ENCODE measurements at places on chromosomes 2 and 18.
A peak's percentile ranks its signal among the peaks of the same experiment; 100 is the strongest.

GRCh38 chr2:120685066-120685973 is 50.3 kb upstream of the GLI2 start:
- no peak for DNase-seq

GRCh38 chr2:29632018-29632417 is 289.4 kb downstream of the ALK start:
- DNase-seq = no peak

DNA sequence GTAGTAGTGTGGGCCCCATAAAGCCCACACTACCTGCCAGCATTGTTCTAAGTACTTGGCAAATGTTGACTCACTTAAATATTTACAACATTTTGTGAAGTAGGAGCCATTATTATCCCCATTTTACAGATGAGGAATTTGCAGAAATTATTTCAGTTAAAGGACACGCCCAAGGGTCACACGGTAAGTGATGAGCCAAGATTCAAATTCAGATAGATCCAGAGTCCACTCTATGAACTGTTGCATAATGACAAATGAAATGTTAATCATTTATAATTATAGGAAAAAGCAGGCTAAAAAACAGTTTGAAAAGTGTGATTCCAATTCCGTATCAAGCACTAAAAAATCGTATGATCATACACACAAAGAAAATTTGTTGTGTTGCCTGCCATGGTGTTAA is 108.4 kb downstream of the MDH1 start:
- DNase-seq = no peak

GRCh38 chr18:73235491-73235890 is 367.7 kb upstream of the NETO1 start:
- no peak for DNase-seq

GRCh38 chr2:223947711-223948205 is 2.6 kb upstream of the WDFY1 start:
- no peak for DNase-seq

DNA sequence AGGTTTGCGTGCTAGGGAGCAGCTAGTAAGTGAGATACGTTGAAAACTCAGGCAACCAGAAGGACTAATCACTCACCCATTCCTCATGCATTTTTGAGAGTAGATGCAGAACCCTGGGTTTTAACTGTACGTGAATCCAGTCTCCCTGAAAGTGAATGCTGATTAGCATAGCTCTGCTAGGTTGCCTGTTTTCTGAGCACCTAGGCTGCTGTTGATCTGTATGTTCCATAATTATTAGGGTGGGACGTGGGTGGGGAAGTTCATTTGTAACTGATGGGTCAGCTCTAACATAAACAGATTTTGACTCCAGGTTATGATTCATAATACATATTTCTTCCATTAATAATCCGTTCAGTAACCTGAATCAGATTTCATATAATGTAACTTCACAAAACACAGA is 379.0 kb upstream of the FANCL start:
- no peak for DNase-seq

- no peak for DNase-seq
Measured at GRCh38 chr2:108316033-108316432, 27.3 kb downstream of the SULT1C2 start.

DNA sequence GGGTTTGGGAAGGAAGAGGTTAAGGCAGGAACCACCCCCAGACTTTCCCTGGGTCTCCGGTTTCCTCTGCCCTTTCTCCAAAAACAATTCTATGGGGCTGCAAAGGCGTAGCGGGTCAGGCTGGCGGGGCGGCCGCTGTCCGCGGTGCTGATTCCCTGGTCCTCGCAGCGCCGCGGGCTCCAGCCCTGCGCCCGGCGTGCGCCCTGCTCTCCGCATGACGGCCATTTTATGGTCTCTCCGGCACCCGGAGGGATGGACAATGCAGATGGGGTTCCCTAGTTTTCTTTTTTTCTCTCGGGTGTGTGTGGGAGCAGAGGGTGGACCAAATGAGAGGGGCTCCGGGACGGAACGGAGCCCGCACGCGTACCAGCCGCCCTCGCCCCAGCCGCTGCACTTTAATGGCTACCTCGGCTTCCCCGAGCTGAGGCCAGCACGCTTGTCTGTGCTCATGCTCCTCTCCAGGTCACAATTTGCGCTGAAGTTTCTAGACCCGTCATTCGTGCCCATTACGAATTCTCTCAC is 1.6 kb downstream of the ST8SIA3 start:
- no peak for DNase-seq

- no peak for DNase-seq
Measured at GRCh38 chr18:23259701-23260681, 124.7 kb downstream of the CABLES1 start.

- no peak for DNase-seq
Measured at GRCh38 chr2:197247083-197247482, 63.5 kb downstream of the ANKRD44 start.

DNA sequence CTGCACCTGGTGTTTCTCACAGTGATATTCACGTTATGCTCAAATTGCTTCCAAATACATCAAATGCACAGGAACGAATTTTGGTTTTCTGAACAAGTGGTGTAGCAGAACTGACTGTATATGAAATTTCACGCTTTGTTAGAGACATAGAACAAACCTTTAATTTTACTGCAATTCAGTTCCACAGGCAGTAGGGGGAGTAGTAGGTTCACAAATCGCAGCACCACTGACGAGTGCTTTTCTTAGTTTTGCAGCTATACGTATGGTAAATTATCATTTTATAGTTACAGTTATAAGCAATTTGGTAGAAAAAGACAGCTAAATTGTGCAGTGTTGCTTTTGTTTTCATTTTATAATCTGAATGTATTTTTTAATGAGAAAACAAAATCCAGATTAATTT is 113.3 kb downstream of the KIAA1328 start:
- DNase-seq = no peak

- no peak for DNase-seq
Measured at GRCh38 chr2:9664365-9664764, 33.6 kb upstream of the YWHAQ start.

DNA sequence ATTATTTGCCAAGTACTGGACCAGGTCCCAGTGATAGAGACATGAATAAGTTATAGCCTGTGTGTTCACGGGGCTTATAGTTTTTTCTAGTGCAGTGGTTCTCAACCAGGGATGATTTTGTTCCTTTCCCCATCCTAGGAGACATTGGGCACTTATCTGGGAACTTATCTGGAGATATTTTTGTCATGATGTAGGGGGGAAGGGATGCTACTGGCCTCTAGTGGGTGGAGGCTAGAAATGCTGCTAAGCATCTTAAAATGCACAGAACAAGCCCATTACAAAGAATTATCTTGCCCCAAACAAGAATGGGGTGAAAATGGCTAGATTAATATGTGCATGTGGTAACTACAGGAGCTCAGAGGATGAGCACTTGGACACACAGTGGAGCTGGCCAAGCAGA is 75.2 kb downstream of the KLHL29 start:
- DNase-seq = no peak

- no peak for DNase-seq
Measured at GRCh38 chr2:223282221-223282620, 230.2 kb downstream of the KCNE4 start.

DNA sequence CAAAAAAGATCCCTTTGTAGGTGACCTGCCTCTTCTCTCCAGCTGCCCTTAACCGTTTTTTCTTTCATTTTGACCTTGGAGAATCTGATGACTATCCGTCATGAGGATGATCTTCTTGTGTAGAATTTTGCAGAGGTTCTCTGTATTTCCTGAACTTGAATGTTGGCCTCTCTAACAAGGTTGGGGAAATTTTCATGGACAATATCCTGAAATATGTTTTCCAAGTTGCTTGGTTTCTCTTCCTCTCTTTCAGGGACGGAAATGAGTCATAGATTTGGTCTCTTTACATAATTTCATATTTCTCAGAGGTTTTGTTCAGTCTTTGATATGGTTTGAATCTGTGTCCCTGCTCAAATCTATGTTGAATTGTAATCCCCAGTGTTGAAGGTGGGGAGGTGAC is 34.0 kb downstream of the ZC3H8 start:
- no peak for DNase-seq

GRCh38 chr2:3204031-3204821 is 173.4 kb downstream of the EIPR1 start:
- no peak for DNase-seq

DNA sequence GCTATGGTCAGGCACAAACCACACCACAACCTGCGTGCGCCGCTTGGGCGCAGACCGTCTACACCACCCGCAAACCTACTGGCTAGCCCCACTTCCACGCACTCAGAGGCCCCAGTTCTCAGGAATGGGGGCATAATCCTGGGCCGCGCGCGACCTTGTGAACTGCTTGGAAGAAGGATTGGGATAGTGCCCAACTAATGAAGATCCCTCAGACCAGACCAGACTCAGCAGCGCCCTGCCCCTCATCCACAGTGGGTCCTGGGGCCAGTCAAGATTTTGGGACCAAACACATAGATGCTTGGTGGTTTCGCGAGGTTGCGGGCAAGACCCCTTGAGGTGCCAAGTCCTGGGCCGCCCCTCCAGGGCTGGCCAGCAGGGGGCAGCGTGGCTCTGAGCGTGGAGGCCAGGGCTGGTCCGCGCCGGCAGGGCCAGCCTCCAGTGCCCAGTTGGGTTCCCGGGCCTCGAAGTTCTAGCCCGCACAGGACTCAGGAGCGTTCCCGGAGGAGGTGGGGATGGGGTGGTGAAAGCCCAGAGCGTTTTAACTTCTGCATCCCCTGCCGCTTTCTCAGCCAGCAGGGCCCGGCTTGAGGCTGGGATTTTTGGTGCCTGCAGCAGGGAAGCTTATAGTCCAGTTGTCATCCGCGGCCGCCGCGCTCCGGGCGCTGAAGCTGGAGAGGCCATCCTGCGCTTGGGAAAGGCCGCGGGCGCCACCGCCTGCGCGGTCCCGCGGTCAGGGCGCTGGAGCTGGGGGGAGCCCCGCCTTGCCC is 8.3 kb downstream of the OSR1 start:
- DNase-seq = peak; percentile 14

GRCh38 chr2:204749319-204749718 is 204.0 kb downstream of the PARD3B start:
- no peak for DNase-seq

- no peak for DNase-seq
Measured at GRCh38 chr2:5701266-5701665, 9.1 kb downstream of the SOX11 start.

GRCh38 chr2:233981574-233982420 is 64.6 kb downstream of the TRPM8 start:
- no peak for DNase-seq

- no peak for DNase-seq
Measured at GRCh38 chr2:109139002-109139401, 10.0 kb downstream of the SH3RF3 start.

DNA sequence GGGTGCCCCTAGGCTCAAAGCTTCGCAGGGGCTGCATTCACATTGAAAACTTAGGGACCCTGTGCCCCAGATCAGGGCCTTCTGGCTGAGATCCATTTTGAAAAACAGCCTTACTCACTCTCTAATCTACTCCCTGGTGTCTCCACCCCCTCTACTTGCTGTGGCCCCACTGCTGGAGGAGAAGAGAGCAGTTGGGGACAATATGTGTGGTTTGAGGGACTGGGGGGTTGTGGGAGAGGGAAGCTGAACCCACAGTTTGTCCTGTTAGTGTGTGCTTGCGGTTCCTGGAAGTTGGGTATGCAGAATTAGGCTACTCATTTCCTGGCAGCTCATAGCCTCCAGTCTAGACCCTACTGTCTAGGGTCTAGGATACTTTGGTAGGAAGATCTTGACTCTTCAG is 211.4 kb downstream of the PRKCE start:
- DNase-seq = no peak

DNA sequence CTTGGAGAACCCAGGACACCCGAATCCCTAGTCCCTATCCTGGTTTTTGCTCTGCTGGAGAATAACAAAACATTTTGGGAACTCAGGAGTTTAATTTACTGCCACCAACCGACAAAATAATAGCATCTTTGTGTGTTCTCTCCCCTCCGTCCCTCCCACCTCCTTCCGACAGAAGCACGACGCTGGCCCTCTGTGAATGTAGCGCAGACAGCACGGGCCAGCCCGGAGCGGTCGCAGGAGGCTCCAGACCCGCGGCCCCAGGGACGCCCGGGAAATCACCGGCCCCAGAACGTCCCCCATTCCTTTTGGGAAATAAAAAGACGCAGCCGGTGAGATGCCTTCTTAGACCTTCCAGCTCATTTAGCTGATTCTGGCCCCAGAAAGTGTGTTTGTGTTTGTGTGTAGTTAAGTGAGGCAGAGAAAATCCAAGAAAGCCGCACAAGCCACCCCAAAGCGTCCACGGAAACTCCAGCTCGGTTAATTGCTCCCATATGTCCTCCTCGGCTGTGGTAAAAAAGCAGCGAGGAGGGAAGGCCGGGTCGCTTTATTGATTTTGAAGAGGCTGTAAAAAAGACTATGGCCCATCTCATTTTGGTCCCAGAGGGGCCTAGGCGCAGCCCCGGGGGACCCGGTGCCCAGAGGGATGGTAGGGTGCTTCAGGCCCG is 577 bp upstream of the TANC1 start:
- DNase-seq = no peak

DNA sequence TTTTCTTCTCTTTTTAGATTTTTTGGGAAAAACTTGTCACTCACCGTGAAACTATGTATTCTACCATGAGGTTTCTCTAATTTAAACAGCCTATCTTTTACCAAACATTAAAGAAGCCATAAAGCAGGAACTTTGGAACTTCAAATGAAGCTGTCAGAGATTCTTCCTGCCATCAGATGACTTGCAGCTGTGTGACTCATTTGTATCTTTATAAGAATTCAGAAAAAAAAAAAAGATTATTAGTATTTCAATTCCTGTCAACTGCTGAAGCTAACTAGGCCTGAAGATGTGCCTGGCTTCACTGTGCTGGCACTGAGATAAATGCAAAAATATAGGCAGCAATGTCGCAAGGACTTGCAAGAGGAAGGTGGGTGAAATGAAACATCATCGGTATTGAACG is 1399.1 kb upstream of the PIK3C3 start:
- DNase-seq = no peak

- no peak for DNase-seq
Measured at GRCh38 chr2:217331523-217332416, 471.9 kb upstream of the TNP1 start.

All from NK-92 treated with Interleukin-12 subunit alpha and Interleukin-12 subunit beta, amount 100 ng/mL, for 24 hours (cell line).